ENCODE measurements at places on chromosomes 6 and 20. TPM values are rescaled to one million over a fixed set of nuclear protein-coding genes. Genes with fewer than 3 reads are reported as not detected.

DNA sequence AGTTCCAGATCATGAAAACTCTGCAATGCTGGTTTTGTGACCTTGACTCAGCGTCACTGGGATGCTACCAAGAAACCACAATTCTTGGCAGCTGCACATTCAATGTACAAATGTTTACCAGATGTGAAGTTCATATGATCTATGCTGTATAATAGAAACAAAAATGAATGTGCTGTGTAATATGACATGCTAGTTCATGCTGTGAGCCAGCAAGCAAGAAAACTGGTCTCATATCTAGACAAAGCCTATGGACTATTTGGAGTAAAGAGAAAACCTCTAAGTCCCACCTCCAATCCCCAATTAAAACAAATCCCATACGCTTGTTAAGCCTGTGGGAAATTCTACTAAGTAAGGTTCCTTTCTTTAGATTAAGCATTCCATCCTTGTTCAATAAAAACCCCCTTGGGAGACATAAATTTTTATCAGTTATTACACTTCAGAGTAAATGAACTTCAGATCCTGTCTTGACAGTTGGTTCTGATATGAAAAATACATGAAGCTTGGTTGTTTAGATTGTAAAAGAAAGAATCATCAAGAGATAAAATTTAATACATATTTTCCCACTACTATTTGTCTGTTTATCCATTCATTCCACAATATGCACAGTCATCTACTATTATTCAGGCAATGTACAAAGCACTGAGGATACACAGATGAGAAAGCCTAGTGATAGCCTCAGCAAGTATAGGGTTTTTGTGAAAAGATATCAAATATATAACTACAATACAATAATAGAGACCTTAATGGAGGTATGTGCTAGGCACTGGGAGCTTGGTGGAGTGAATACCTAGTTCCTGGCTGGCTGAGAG is 20.1 kb downstream of the COL21A1 start:
- no peak for ATAC-seq

PPP1R14C gene
- not detected for total RNA-seq

GRCh38 chr20:32191422-32191821 is 16.1 kb downstream of the PLAGL2 start:
- ATAC-seq, result no peak

DNA sequence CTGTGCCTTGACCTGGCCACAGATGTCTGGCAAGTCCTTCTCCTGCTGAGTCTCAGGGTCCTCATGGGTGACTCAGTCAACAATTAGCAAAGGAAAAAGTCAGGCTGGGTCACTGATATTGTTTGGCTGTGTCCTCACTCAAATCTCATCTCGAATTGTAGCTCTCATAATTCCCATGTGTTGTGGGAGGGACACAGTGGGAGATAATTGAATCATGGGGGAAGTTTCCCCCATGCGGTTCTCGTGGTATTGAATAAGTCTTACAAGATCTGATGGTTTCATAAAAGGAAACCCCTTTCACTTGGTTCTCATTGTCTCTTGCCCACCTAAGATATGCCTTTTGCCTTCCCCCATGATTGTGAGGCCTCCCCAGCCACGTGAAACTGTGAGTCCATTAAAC is 45.7 kb downstream of the PREX1 start:
- no peak for ATAC-seq

DNA sequence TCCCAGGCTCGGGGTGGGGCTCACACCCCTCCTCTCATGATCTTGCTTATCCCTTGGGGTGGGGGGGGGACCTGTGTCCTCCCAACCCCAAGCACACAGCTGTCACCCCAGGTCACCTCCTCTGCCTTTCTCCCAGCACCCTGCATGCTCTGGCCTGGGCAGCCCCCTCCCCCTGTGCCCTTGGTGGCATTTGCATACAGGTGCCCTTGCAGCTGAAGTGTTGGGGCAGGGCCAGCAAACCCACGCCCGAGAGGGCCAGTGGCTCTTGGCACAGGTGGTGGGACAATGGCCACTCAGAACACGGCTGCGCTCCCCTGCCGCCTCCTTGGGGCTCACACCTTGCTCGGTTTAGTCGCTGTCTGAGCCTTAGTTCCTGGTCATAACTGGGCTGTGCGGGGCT is 11.3 kb upstream of the MYT1 start:
- ATAC-seq, result no peak

NSFL1C gene
- total RNA-seq, result 64.1 TPM

GRCh38 chr6:125299257-125299656 is 2.5 kb downstream of the HDDC2 start:
- no peak for ATAC-seq

DNA sequence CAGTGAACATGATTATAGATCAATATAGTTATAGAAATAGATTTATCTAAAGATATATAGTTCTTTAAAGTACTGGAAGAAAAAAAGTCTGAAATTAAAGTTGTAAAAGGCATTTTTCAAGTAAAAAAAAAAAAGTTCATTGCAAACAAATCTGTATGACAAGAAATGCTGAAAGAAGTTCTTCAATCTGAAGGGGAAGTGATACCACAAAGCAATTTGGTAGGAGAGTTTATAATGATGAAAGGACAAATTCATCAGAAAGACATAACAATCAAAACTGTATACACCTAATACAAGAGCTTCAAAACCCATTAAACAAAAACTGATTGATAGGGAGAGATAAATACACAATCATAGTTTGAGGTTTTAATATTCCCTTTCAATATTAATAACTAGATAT is 14.1 kb downstream of the HUS1B start:
- ATAC-seq, result no peak

- peak; percentile 72 for ATAC-seq
Observed at GRCh38 chr20:4076671-4077070, 61.3 kb upstream of the RNF24 start.

PHACTR1 gene
- 2.3 TPM for total RNA-seq

- ATAC-seq, result no peak
Observed at GRCh38 chr20:49690899-49691620, 22.6 kb downstream of the B4GALT5 start.
